ENCODE measurements at places on chromosomes 2 and 18.

DNA sequence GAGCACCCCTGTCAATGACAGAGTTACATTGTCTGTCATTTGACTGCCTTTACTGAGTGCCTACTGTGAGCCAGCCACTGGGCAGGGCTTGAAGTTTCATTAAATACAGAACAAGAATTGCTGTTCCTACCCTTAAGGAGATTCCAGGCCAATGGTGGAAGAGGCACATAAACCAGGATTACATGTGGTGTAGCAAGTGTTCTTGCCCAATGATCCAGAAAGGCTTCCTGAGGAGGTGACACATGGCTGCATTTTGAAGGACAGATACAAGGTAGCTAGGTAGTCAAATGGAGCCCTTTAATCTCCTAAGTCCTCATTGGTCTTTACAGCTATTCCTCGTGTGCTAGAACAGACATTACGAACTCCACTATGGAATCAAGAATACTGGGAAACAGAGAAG, 312.7 kb downstream of the ETAA1 start:
- DNase-seq: no peak

- no peak for DNase-seq
These were observed 40.5 kb upstream of the ATP6V1B1 start for GRCh38 chr2:70895249-70895648.

GRCh38 chr18:37853706-37854105, 288.1 kb upstream of the CELF4 start:
- no peak for DNase-seq

GRCh38 chr2:28225473-28226080, 167.1 kb upstream of the FOSL2 start:
- DNase-seq: no peak
